ENCODE measurements at places on chromosomes 3 and 15.

DNA sequence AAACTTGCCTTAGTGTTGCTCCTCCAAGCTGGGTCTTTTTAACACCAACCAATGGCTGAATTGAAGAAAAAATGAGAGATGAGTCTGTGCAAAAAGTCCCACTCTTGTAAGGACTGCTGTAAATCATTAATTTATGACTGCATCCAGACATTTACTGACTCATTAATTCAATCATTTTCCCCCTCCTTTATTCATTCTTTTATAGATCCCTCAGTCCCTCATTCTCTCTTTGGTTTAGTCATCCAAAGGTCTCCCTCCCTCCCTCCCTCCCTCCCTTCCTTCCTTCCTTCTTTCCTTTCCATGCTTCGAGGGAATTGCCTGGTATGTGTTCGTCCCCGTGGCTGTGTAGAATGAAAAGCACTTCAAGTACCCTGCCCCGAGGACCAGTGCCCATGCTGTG, 35.3 kb upstream of the MRPS22 start:
- DNase-seq, result no peak

GRCh38 chr15:23761386-23761785, 74.3 kb upstream of the NDN start:
- no peak for DNase-seq

GRCh38 chr15:86919581-86919980, 839.9 kb downstream of the AGBL1 start:
- DNase-seq, result no peak

GRCh38 chr15:64521201-64521600, 60.8 kb downstream of the ZNF609 start:
- no peak for DNase-seq

GRCh38 chr3:133452641-133453319, 52.9 kb downstream of the BFSP2 start:
- no peak for DNase-seq

All from omental fat pad (tissue), 4 donors.